ENCODE measurements at places on chromosomes 6 and 20.

DNA sequence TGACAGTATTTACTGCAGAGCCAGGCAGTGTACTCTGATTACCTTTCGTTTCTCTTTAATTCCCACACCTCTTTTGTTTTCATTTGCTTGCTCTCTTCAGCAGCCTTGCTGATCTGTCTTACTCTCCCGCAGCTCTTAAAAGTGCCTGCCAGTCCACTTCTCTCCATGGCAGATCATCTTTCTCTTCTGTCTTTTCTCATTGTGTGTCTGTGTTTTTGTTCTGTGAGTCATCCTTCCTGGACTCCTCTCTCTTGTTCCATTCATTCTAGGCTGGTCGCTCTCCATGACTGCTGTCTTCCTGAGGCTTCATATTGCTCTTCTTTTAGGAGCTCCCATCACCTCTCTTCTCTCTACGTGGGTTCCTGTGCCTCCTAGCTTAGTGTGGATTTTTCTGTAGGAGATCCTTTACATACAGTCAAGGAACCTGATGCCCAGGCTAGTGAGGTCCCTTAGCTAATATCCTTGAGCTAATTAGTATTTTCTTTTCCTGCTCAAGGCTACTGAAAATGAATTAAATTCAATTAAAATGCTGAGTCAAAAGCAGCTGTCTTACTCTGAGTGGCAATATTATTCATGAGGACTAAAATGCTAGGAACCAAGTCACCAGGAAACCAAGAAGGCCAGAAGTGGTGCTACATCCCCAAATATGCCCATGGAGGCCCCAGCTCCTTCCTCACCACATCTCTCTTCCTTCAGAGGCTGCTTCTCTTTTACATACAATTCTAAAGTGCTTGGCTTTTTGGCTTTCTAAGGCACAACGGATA lies 86.1 kb downstream of the SLX4IP start:
- DNase-seq: no peak

DNA sequence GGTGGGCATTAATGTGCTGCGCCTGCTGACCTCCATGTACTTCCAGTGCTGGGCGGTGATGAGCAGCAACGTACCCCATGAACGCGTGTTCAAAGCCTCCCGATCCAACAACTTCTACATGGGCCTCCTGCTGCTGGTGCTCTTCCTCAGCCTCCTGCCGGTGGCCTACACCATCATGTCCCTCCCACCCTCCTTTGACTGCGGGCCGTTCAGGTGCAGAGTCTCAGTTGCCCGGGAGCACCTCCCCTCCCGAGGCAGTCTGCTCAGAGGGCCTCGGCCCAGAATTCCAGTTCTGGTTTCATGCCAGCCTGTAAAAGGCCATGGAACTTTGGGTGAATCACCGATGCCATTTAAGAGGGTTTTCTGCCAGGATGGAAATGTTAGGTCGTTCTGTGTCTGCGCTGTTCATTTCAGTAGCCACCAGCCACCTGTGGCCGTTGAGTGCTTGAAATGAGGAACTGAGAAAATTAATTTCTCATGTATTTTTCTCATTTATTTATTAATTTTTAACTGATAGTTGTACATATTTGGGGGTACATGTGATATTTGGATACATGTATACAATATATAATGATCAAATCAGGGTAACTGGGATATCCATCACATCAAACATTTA lies 35.2 kb upstream of the NOP56 start:
- DNase-seq: no peak

GRCh38 chr6:34746104-34746846 lies 11.0 kb upstream of the SNRPC start:
- no peak for DNase-seq

- no peak for DNase-seq
Measured at GRCh38 chr6:3619800-3620199, 131.7 kb downstream of the PXDC1 start.

DNA sequence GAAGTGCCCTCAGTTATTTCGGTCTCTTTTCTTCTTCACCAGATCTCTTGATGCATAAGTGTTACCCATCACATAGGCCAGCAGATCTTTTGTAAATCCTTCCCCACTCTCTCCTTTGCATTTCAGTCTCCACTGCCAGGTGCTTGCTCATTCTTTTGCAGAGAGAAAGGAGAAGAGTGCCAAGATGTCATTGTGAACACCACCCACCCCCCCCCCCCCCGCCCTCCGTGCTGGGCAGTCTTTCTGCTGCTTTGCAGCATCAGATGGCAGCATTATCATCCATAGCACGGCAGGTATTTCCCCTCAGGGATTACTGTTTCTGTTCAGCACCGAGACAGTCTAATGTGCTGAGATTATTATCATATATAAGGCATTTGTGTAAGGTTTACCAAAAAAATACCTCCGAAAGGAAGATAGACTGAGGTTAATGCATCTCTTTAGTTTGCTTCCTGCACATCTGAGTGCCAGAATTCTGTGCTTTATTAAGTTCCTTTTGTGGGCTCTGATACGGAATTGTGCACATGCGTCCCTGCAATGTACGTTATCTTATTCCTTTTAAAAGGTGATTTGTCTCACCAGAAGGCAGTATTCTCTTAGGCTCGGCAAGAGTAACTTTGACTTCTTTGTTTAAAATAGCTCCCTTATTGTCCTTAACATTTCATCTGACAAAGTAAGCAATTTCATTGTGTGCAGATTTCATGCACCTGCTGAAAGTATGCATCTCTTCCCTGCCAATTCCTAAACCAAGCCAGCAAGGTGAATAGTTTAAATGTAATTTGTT lies 128.8 kb downstream of the PHACTR1 start:
- DNase-seq: no peak

DNA sequence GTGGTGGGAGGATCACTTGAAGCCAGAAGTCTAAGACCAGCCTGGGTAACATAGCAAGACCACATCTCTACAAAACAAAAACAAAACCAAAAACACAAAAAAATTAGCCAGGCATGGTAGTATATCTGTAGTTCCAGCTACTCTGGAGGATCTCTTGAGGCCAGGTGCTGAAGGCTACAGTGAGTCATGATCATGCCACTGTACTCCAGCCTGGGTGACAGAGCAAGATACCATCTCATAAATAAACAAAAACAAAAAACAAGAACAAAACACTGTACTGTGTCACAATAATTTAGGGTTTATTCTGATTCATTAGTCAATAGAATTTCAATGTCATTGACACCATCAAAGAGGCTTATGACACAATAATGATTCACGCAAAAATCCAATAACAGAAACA lies 1121.7 kb upstream of the MAP3K7 start:
- DNase-seq: no peak

- no peak for DNase-seq
Measured at GRCh38 chr20:38536310-38536709, 44.7 kb upstream of the ADIG start.

DNA sequence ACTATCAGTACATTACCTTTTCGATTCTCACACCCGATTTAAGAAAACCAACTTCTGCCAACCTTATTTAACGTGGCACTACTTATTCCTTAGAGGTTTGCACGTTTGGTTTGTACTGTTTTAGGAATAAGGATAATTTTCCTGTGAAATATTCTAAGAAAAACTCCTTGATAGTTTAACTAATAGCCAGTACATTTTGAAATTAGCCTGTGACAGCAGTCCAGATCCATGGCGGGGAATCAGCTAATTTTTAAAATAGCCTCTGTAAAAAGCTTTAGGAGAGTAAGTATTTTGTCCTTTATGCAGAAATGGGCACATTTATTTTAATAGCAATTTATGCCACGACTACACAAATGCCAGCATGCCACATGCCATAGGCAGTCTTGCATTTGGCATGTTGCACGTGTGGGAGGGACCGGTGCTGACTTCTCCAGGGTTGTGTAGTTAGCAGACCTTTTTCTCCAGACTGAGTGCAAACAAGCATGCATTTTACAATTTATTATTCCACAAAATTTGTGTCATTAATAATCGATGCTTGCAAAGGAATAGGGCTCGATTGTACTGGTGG lies 6.2 kb downstream of the FOXC1 start:
- no peak for DNase-seq

DNA sequence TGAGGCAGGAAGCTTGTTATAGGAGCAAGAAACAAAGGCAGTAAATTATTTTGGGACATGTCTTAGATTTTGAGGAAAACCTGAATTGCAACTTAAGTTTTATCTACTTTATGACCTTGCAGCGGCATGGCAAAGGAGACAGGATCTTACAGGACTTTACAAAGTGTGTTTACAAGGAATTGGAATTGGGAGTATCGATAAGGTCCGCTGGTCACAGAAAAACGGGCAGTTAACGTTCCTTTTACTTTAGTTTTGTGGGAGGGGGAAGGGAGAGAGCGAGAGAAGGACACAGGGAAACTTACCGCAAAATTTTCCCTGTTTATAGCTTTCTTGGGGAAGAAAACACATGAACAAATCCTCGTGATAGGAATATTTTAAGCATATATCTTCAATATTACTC lies 1607.2 kb downstream of the GRIK2 start:
- DNase-seq: no peak

- no peak for DNase-seq
Measured at GRCh38 chr20:60857708-60858107, 394.4 kb upstream of the CDH4 start.

GRCh38 chr6:39638126-39638822 lies 86.9 kb downstream of the KIF6 start:
- no peak for DNase-seq

DNA sequence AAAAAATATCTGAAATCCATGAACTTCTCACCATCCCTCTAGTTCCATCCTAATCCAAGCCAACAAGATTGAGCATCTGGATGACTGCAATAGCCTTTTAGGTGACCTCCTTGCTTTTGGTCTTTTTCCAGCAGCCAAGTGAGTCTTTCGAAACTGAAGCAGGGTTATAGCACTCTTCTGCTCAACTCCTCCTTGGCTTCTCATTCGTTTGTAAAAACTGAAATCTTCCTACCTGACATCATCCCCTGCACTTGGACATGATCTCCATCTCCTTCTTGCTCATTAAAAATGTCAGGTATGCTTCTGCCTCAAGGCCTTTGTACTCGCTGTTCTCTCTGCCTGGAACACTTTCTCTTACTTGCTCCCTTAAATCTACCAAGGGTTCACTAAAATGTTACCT lies 46.0 kb downstream of the STX7 start:
- no peak for DNase-seq

DNA sequence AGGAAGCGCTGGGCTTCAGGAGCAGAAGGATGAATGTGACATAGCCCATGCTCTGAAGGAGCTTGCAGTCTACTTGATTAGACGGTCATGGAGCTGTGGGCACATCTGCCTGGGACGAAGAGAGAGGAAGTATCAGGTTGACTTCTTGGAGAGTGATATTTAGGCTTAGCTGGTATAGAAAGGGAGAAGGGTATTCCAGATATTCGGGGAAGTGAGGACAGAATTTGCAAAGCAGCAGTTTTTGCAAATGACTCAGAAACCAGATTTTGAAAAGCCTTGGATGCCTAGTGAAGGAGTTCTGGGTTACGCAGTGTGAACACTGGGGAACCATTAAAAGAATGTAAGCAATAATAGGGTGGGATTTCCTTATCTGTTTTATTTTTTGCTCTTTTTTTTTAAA lies 60.7 kb downstream of the EYA4 start:
- DNase-seq: no peak

DNA sequence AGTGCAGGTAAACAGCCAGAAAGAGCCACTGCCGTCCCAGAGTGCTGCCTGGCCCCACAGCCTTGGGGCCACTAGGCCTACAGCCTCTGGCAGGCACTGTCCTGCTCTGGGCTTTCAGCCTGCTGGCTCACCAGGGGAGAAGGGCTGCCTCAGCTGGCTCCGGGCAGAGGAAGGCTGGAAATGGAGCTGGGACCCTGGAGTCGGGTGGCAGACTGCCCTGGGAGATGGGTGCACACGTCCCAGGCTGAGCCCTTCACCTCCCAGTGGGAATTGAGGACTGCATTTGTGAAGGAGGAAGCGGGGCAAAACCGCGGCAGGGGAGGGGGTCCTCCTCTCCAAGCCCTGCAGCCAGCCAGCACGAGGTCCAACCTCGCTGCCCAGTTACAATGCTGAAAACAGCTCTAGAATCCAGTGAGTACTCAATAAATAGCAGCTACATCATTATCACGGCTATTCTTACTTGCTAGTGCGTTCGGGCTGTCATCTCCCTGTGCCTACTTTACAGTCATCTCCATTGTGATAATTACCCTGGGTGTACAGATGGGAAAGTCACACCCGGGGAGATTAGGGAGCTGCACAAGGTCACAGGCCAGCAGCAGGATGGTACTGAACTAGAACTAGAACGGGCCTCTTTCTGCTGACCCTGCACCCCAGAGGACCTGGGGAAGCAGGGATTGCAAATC lies 13.1 kb downstream of the ACSS1 start:
- no peak for DNase-seq

- no peak for DNase-seq
Measured at GRCh38 chr6:148885925-148886845, 139.4 kb downstream of the UST start.

- DNase-seq: no peak
Measured at GRCh38 chr6:137550535-137550934, 56.3 kb upstream of the OLIG3 start.

Measured in naive B cell (primary cell).